ENCODE measurements at places on chromosomes 2 and 18. TPM values are rescaled to one million over a fixed set of nuclear protein-coding genes. Genes with fewer than 3 reads are reported as not detected.

Gene TRPM8
- not detected for polyA plus RNA-seq

DNA sequence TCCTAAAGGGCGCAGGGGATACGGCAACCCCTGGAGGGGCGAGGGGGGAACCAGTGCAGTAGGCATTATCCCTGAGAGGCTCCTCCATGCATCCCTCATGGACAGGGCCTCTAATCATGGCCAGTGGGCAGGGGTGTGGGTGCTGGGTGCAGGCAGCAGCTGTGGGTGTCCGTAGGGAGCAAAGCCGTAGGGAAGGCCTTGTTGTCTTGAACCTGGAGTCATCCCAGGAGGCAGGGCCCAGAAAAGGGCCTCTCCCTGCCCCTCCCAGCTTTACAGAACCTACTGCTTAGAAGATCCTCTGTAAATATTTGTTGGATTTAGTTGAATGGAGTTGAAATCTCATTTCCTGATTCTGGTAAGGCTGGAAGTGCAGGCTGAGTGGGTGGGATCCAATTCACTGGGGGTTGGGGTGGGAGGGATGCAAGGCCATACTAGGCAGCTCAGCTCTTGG is 207.0 kb upstream of the HAAO start:
- no peak for DNase-seq

GRCh38 chr2:74845991-74846390 is 12.1 kb downstream of the HK2 start:
- no peak for DNase-seq

DNA sequence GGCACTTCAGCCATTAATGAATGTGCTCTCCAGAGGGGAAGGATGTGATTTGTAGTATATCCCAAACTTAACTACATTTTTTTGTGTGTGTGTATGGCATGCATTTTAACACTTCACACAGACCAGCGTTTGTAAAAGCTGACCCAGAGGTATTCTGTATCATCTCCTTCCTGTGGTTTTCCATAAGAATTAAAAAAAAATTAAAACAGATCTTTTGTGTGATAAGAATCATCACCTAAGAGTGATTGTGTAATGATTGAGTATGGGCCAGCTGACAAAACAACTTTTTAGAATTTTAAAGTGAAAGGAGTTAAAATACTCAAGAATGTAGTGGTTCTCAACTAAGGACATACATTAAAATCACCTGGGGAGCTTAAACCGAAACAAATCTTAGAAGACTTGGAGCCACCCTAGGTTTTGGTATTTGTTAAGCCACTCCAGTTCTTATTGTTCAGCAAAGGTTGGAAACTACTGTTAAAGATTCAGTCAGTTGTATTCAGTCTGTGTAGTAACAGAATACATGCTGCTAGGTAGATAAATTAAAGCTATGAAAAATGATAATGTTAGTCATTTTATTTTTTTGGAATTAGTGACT is 120.1 kb downstream of the HAUS1 start:
- no peak for DNase-seq

Gene MAB21L4
- polyA plus RNA-seq: 0.19 TPM

DNA sequence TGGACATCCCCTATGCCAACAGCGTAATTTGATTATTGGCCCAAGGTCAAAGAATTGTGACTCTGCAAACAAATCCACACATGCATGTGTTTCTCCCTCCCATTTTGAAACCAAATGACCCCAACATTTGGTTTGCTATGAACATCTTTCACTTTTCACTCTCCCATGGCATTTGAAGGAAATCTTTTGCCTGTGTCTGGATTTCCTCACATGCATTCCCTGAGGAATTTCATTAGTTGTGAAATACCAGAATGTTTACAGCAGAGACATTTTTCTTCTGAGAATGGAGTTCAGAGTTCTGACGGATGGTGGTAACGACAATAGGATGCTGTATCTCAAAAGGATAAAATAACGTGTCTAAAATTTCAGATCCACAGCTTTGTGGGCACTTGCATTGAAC is 60.3 kb upstream of the LMAN1 start:
- DNase-seq: no peak

DNA sequence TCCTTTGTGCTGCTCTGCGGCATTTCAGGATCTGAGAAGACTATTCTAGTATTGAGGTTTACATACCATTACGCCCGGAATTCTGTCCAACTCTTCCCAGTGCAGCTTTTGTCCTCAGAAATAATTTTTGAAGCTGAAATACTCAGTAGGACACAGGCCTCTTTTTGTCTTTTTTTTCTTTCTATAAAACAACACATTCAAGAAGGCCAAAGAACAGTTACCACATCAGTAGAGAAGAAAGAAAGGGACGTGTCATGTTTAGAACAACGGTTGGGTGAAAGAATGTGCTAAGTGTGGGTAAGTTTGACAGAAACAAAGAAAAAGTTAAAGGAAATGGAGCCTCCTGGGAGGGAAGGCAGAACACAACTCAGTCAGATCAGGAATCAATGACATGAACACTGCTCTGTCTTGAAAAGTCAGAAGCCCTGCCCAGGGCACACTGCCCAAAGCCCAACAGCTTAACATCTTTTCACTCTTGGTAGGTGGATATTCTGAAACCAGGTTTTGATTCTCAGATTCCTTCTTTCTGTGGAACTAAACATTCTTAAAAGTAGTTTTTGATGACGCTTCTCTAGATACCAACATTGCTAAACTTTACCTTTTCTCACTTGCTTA is 198.6 kb upstream of the CWC22 start:
- no peak for DNase-seq

GRCh38 chr18:10400534-10401307 is 53.7 kb upstream of the APCDD1 start:
- no peak for DNase-seq

GRCh38 chr18:58217052-58217451 is 173.0 kb downstream of the NEDD4L start:
- no peak for DNase-seq

Gene INHBB
- 0.74 TPM for polyA plus RNA-seq

- no peak for DNase-seq
Measured at GRCh38 chr2:64819774-64820688, 166.3 kb upstream of the SERTAD2 start.

Gene SAG
- 0.09 TPM for polyA plus RNA-seq

GRCh38 chr18:13165636-13166423 is 52.7 kb upstream of the LDLRAD4 start:
- DNase-seq: no peak

DNA sequence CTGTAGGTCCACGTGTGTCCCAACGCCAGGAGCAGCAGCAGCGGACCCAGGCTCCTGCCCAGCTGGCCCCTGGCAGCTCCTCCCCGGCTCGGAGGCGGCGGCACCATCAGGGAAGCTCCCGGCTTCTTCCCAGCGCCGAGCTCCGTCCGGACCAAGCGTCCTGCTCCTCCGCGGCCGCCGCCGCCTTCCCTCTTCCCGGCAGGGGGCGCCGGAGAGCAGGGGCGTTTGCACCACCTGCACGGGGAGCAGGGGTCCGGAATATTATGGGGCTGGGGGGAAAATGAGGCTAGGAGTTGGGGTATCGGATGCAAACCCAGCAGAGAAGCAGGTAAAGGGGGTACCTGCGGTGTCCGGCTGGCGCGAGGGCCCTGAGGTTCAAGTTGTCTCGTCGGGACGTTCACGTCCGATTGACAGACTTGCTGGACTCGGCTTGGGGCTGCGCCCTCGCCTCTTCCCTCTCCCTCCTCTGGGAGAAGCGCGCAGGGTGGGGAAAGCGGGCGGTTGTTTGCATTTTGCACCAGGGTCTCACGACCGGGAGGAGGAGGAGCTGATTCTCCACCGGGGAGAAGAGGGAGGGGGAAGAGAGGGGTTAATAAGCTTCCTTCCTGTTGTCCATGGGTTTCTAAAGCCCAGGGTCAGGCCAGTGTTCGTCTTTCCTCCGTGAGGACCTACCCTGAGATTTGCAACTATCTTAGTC is at the start of gene CCBE1:
Gene CCBE1 (minus strand): TSS at position 188 of the 697 bp plus-strand sequence.
- peak; percentile 71 for DNase-seq

- no peak for DNase-seq
Measured at GRCh38 chr2:68501768-68502167, 34.4 kb downstream of the APLF start.

DNA sequence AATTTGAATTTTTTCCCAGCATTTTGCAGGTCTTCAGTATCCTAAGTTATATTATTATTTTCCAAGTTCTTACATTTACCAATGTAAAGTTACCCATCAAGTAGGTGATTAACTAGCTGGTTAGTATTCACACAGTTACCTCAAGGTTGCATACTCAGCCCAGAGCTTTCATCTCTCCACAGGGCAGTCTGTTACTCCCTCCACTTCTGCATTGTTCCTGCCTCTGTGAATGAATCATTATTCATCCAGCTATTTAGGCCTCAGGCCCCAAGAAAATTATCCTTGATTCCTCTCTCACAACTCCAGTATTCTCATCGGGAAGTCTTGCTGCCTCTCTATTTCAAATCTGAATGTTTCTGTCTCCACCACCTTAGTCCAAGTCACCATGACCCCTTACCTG is 92.2 kb downstream of the SMC6 start:
- no peak for DNase-seq

Gene SKOR2
- polyA plus RNA-seq: not detected

- DNase-seq: no peak
Measured at GRCh38 chr2:122670897-122671296, 915.4 kb downstream of the TSN start.

DNA sequence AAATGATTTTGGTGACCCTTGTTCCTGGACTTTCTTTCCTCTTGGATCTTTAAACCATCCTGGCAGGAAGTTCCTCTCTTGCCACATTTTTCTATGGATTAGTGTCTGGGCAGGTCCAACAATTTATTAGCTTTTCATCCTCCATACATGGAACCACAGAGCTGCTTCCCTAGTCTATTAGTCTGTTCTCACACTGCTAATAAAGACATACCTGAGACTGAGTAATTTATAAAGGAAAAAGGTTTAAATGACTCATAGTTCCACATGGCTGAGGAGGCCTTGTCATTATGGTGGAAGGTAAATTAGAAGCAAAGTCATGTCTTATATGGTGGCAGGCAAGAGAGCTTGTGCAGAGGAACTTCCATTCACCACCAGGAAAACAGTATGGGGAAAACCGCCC is 122.9 kb downstream of the DDX1 start:
- DNase-seq: no peak

- DNase-seq: peak; percentile 61
Measured at GRCh38 chr18:8139127-8139527, 470.1 kb upstream of the RAB12 start.

GRCh38 chr2:201415149-201415548 is 36.1 kb downstream of the TRAK2 start:
- DNase-seq: no peak

GRCh38 chr2:49286045-49286444 is 131.7 kb upstream of the FSHR start:
- DNase-seq: no peak

GRCh38 chr2:180196419-180196977 is 189.4 kb upstream of the CWC22 start:
- DNase-seq: no peak

DNA sequence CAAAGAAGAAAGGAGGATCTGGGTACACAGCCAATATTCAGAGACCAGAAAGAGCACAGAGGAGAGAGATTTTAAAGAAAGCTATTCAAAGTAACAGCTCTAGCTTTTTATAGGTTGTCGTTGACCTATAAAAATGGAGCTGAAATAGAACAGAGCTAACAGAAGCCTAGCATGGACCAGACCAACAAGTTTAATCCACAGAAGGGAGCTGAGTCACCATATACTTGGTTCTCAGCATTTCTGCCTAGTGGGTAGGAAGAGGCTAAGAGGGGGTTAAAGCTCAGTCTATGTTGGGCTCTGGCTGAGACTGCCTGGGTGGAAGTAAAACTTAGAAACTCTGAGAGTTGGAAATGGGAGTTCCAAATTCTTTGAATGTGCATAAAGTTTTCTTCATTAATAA is 678.0 kb upstream of the CDH2 start:
- no peak for DNase-seq

DNA sequence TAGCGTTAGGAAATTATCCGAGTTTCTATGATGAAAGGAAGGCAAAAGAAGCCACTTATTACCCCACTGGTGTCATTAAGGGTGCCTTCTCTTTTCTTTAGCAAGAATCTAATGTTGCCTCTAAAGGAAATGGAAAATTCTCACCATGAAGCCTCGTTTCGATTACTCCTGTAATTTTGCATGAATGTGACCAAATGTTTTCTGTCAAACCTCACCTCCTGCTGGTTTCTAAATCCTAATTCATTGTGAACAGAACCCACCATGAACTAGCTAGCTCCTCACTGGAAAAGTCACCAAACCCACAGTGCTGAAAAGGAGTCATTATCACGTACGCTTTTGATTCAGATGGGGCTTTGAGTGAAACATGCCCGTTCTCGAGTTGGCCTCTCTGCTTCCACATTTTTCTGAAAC is 119.9 kb downstream of the COPS8 start:
- no peak for DNase-seq

Gene C1QL2
- not detected for polyA plus RNA-seq

DNA sequence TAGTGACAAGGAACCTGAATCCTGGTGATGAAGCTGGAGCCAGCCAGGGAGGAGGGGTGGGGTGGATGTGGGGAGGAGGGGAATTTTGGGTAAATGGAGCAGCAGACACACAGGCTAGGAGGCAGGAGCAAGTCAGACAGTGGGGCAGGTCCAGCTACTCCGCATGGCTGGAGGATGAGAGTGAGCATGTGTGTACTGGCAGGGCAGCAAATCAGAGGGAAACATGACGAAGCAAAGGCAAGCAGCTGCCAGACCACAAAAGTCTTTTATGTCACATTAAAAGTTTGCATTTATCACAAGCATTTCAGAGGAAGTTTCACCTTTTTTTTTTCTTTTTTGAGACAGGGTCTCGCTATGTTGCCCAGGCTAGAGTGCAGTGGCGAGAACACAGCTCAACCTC is 11.9 kb upstream of the KIDINS220 start:
- DNase-seq: no peak

Gene CENPA
- 10.4 TPM for polyA plus RNA-seq

GRCh38 chr2:11738589-11739436 is 7.6 kb upstream of the LPIN1 start:
- DNase-seq: no peak

- DNase-seq: no peak
Measured at GRCh38 chr2:144374163-144374661, 145.7 kb downstream of the ZEB2 start.

DNA sequence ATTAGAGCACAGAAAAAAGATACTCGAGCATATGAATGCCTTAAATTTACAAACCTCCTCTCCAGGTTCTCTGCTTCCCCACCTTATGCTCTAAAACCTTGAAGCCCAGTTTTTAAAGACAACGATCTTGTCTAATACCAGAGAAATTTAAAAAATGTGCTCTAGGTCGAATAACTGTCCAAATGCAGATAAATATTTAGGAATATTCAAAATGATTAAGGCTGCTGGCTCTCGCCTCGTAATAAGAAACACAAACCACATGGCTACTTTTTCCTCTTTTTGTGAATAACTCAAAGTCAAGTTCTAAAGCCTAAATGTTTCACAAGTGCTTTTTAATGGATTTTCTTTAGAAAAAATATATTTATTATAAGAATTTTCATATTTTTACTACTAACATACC is 101.3 kb downstream of the SATB2 start:
- no peak for DNase-seq

Gene CHRNG
- polyA plus RNA-seq: 143 TPM

Data from muscle of arm (tissue), 14 donors.